Cortex of kidney (tissue), 1 donor: ENCODE measurements at places on chromosomes 4 and X.

DNA sequence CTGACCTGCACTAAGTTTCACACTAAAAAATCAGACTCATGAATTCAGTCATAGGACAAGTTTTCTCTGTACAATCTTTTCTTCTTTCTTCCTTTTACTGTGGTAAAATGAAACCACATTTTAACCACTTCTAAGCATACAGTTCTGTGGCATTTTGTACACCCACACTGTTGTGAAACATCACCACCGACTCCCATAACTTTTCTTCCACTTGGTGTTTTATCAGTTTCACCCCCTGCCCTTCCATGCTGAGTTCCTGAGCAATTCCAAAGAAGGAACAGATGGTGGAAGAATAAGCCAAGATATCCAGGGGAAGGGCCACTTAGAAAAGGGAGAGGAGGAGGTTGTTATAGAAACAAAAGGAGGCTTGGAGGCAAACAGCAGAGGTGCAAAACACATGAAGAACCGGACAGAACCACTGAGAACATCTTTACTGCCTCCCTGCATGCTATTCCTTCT is 22.6 kb downstream of the SLC25A4 start:
- DNase-seq, result no peak

GRCh38 chr4:180449395-180449956 is 1793.7 kb upstream of the TENM3 start:
- DNase-seq, result no peak

DNA sequence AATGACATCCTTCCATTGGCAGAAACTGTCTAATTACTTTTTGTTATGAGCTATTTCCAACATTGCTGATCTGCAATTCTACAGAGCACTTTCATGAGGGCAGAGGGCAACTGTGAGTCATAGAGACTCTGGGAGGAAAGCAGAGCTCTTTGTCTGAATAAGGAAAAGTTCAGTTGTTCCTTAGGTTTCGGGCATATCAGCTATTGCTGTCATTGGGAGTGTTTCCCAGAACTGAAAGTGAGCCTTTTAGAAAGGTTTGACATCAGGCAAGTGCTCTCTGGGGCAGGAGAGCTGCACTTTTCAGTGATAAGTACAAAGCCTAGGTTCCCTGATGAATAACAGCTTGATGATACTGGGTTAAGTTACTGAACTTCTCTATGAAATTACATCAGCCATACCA is 119.2 kb upstream of the EDNRA start:
- DNase-seq, result no peak

DNA sequence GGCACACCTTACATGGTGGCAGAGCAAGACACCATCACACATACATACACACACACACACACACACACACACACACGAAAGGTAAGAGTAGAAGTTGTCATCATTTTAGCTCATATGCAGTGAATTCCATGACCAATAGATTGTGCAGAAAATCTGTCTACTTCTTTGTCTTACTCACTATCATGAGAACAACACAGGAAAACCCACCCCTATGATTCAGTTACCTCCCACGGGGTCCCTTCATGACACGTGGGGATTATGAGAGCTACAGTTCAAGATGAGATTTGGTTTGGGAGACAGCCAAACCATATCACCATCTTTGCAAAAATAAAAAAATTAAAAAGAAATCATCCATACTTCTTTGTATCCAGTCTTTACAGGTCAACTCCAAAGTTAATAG is 221.1 kb downstream of the BMPR1B start:
- no peak for DNase-seq

GRCh38 chr4:80286451-80286850 is 20.0 kb downstream of the FGF5 start:
- DNase-seq, result no peak

GRCh38 chr4:128381748-128382559 is 94.3 kb upstream of the PGRMC2 start:
- no peak for DNase-seq

- no peak for DNase-seq
Observed at GRCh38 chr4:138898282-138898681, 117.3 kb upstream of the NOCT start.

DNA sequence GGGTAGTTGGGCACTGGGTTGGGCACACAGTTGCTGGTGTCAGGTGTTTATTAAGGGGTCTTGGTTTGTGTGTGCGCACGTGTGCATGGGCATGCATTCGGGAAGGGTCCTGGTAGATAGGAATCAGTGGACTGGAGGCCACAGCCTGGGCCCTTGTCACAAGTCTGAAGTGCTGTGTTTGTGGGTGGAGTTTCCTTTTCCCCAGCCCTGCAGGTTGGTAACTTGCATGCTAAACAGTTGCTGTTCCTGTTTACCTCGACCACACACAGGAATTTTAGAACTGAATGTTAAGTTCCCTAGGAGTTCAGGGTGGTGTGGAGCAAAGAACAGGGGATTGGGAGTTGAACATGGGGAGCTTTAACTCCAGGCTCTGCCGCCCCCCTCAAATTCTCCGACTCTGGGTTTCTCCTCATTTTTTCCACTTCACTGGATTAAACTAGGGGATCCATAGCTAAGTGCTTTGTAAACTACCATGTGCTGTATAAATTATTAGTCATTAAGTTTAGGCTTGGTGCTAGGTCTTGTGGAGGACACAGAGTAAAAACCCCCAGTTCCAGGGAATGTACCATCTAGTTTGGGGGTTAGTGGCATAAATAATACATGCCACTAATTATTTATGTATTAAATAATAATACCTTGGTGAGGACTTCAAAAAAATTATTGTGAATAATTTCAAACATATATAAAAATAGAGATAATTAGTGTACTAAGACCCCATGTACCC is 49.0 kb downstream of the STARD8 start:
- no peak for DNase-seq

- DNase-seq, result no peak
Observed at GRCh38 chrX:46279214-46279924, 265.9 kb downstream of the ZNF674 start.

DNA sequence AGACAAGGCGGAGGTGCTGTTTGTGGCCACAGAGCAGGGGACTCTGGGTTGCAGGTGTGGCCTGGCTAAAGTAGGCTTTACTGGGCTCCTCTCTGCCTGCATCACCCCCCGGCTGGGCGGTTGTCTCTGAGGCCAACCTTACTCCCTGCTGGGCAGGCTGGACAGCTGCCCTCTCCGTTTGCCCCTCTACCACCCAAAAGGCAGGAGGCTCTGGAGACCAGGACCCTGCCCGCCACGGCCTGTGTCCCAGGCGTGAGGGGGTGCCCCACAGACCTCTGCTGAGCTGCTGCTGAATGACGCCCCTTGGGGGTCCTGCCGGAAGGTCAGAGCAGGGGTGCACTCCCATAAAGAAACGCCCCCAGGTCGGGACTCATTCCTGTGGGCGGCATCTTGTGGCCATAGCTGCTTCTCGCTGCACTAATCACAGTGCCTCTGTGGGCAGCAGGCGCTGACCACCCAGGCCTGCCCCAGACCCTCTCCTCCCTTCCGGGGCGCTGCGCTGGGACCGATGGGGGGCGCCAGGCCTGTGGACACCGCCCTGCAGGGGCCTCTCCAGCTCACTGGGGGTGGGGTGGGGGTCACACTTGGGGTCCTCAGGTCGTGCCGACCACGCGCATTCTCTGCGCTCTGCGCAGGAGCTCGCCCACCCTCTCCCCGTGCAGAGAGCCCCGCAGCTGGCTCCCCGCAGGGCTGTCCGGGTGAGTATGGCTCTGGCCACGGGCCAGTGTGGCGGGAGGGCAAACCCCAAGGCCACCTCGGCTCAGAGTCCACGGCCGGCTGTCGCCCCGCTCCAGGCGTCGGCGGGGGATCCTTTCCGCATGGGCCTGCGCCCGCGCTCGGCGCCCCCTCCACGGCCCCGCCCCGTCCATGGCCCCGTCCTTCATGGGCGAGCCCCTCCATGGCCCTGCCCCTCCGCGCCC is 920 bp downstream of the HTT-AS start:
- DNase-seq, result no peak

DNA sequence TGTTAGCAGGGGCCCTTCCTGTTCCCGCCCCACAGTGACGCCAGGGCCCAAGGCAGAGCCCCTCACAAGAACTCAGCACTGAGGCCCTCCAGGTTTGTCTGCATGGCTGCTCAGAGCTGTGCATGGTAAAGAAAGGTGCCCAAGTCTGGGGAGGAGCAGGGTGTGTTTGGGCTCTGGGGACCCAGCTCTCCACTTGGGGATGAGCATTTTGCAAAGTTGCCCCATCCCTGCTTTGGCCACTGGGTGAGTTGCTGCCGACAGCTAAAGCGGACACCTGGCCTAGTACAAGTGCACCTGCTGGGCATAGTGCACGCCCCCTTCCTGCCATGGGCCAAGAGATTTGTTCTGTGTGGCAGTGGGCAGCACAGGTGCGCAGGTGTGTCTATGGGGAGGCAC is 2.0 kb upstream of the MXD4 start:
- DNase-seq, result no peak

DNA sequence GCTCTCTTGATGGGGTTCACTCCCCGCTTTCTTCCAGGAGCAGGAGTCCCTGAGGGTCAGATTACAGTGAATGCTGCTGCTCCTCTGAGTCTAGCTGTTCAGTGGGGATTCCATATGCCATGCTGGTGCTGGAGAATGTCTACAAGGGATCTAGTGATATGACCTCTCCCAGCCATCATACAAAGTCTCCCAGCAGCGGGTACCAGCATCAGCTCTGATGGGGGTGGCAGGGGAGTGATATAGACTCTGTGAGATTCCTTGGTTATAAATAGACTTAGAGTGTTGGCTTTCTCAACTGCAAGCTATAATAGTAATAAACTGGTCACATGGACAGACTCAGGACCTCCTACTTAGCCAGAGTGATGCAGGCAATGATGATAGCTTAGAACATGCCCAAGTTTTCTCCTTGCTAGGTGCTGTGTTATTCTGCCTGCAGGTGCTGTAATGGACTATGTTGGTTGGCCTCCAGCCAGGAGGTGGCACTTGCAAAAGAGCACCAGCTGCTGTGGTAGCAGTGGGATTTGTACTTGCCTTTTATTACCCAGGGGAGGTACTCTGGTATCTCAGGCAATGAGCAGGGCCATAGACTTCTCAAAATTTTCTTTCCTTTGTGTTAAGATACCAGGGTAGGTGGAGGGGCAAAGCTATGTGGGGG is 202.9 kb downstream of the CHIC1 start:
- no peak for DNase-seq

DNA sequence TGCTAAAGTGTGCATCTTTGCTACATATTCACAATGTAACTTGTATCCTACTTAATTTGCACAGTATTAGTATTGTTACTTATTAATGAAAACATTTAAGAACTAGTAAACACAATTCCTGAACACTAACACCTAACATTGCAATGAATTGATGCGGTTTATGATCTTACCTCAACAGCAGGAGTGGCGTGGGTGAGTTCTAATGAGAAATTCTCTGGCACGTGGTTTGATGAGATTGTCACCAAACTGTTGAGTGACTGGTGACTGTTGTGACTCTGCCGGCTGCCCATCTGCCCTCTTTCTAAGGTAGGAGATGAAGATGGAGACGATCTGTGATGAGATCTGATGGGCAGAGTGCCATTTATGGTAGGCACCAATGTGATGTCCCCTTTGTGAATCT is 2.9 kb downstream of the PCDH18 start:
- no peak for DNase-seq

DNA sequence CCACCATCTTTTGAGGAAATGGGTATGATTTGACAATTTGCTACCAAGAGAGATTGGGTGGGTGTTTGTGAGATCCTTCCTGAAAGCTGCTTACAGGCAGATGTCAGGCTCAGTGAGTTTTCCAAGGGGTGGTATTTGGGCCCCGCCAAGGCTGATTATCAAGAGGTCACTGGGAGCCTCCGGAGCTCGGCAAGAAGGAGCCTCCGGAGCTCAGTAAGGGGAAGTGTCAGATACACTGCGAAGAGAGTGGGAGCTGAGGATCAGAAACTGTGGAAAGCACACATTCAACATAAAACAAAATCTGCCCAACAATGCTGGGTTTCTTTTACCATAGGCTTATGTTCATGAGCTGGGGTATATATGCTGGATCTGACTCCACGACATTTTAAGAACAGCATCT is 714 bp downstream of the RTL3 start:
- no peak for DNase-seq

DNA sequence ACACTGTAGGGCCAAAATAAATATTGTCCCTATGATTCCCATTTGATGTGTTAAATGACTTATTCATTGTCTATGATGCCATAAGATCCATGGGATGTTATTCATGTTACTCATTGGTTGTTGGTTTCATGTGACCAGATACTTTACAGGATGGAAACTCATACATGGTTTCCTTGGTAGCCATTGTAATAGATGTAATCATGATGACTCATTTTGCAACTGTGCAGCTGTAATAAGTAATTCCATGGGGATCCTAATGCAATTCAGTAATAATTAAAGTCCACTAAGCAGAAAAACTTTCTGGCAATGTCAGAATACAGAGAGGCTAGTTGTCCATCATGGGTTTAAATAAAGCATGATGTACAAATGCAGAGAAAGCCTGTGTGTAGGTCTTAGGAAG is 389.7 kb upstream of the NR3C2 start:
- DNase-seq, result no peak

- no peak for DNase-seq
Observed at GRCh38 chr4:79917246-79917645, 155.8 kb downstream of the ANTXR2 start.

DNA sequence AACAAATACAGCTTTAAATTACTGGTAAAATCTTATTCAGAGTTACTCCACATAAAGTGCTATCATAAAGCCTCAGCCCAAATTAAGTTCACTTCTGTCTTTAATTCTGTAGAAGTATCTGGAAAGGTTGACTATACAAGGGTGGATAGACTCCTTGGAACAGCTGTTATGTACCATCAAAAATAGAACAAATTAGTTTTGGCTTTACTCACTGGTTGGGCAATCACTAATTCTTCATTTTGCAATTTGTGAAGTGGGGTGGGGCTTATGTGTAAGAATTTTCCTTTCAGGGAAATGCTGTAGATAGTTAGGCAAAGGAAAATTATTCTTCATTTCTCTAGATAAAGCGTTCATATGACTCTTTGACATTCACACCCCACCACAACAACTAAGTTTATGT is 7.8 kb downstream of the DIAPH2 start:
- no peak for DNase-seq

DNA sequence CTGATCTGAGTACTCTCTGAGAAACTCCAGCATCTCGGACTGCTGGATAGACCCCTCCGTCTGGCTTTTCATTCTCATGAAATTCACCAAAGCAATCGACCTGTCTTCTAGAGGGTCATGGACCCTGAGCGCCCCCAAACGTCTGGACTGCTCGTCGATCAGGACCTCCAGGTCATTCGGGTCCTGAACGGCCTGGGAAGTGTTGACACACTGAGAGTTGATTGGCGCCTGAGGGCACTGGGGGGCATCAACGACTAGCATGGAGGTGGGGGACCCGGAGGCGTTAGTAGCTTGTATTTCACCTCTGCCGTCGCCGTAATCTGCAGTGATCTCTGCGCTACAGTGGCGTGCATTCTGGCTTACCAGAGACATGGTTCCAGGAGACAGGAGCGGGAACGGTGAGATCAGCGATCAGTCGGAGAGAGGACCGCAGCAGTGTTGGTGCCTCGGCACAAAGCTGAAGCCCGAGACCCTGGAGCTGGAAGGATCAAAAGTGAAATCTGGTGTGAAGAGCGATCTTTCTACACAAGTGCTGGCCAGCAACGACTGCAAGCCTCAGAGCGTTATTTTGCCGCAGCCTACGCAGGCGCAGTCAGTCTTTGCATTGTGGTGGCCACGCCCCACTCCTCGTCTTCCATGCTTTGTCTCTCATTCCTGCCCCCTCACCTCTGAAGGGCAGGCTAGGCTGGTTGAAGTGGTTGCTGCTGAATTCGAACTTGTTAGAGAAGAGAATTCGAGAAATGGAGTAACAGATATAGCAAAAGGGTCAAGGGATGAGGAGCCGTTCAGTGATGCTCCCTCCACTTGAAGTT is at the start of gene MAGEE2:
Gene MAGEE2 (minus strand): TSS at position 575 of the 812 bp plus-strand sequence. CDS start 203 bp downstream, at position 372.
- no peak for DNase-seq
